ENCODE measurements at places on chromosomes 7 and 10.

DNA sequence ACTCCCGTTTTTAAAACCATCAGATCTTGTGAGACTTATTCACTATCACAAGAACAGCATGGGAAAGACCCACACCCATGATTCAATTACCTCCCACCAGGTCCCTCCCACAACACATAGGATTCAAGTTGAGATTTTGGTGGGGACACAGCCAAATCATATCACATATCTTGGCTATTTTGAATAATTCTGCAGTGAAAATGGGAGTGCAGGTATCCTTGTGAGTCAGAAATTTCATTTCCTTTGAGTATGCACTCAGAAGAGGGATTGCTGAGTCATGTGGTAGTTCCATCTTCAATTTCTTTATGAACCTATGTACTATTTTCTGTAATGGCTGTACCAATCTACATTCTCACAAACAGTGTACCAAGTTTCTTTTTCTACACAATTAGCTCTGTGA, 125.8 kb downstream of the ANKRD7 start:
- no peak for DNase-seq

DNA sequence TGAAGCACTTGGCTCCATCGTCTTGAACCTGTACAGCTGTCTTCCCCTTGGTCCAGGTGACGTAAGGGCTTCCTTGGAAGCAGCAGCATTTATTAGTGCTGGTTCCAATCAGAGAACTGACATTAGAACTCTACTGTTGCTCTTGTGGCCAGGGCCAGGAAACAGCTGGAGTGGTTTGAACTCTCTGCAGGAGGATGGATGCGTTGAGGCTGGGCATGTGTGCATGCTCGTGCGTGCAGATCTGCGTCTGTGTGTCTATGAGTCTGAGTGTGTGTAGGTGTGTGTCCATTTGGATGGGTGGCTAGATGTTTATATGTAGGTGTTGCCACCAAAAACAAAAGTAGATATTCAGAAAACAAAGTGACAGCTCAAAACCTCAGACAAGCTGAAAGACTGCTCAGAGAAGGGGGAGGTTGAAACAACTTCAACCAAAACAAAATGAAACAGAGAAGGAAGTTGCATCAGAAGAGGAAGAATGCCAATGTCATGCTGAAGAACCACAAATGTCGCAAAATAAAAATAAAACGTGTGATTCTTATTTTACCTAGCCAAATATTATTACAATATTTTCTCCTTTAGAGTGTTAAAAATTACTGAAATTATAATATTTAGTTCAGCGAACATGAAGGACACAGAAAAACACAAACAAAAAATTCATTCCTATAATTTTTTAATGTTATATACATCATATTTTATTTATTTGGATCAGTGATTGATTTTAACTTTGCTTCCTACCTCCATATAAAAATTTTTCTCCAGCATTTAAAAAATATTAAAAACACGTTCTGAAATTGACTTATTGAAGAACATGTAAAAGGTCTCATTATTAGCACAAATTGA, 96.1 kb upstream of the MKLN1 start:
- DNase-seq = no peak

DNA sequence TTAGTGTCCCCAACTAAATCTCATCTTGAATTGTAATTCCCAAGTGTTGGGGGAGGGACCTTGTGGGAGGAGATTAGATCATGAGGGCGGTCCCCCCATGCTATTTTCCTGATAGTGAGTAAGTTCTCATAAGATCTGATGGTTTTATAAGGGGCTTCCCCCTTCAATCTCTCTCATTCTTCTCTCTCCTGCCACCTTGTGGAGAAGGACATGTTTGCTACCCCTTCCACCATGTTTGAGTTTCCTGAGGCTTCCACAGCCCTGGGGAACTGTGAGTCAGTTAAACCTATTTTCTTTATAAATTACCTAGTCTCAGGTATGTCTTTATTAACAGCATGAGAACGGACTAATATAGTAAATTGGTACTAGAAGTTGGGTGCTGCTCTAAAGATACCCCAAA, 365.6 kb downstream of the ANKRD7 start:
- no peak for DNase-seq

DNA sequence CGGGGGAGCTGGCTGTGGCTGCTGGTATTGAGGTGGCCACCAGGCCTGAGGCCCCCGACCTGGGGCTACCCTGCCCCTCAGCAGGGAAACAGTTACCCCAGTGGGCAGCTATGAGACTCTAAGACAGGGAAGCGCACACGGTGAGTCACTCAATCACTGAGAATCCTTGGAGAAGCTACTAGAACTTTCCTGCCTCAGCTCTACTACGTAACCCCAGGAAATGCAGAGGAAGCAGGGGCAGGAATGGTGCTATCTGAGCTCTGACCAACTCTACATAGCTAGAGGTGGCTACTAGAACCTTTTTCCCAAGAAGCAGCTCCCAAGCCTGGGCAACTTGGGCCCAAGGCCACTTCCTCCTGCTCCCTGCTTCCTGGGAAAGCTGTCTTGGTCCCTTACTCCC, 11.8 kb downstream of the DNAJB12 start:
- no peak for DNase-seq

GRCh38 chr7:26630361-26630760, 234.0 kb downstream of the SKAP2 start:
- DNase-seq = no peak

DNA sequence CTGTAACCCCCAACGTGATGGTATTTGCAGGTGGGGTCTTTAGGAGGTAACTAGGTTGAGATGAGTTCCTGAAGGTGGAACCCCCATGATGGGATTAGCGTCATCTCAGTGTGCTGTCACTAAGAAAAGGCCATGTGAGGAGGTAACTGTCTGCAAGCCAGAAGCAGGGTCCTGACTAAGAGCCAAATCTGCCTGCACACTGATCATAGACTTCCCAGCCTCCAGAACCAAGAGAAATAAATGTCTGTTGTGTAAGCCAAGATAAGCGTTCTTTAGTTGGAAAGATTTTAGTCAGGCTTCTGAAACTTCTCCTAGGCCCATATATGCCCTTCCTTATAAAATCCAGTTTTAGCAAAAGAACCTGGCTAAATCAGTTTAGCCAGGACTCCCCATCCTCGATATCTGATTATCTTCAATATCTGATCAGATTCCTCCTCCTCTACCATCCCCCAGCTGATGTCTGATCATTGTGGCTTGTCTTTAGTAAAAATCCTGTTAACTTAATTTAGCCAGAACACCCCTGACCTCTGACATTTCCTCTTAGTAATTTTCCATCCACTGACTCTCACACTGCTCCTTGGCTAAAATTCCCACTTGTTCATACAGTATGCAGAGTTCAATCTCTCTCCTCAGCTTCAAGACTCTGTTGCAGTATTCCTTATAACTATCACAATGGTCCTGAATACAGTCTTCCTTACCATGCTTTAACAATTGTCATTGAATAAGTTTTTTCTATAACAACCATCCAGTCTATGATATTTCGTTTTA, 835.4 kb upstream of the PHF14 start:
- no peak for DNase-seq

DNA sequence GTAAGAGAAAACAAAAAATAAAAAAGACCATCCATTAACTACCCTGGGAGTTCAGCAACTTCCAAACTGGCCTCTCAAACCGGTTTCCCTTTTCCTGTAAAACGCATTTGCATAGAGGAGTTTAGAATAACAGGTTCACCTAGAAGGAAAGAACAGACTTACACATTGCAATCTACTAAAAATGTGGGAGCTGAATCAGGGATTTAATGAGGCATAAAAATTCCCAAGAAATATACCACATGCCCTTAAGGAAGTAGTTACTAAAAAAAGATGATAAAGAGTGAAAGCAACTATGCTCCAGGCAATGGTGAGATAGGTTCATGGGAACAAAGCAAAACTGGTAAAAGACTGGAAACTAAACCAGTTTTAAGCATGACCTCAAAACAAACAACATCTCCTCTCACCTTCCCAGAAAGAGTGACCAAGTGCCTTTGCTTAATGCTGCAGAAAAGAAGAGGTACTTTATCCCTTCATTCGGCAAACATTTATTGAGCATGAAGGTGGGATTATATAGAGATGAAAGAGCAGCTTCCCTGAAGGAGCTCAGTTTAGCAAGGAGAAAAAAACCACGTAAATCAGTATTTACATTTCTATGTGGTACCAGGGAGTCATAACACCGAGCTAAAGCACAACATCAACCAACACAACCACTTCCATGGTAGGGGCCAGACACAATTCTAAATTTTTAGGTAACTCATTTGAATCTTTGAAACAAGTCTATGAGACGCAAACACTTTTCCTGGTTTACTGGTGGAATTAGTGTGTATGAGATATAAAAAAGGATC, 152.8 kb downstream of the SGMS1 start:
- DNase-seq = no peak

GRCh38 chr7:47284691-47285635, 296.9 kb downstream of the TNS3 start:
- no peak for DNase-seq

GRCh38 chr7:3280445-3280844, 20.6 kb upstream of the SDK1 start:
- DNase-seq = no peak

- DNase-seq = no peak
Measured at GRCh38 chr7:8176370-8177081, 85.4 kb downstream of the ICA1 start.

- no peak for DNase-seq
Measured at GRCh38 chr10:78433076-78433595, 399.5 kb downstream of the RPS24 start.

- DNase-seq = no peak
Measured at GRCh38 chr7:129375141-129375938, 58.9 kb upstream of the STRIP2 start.

DNA sequence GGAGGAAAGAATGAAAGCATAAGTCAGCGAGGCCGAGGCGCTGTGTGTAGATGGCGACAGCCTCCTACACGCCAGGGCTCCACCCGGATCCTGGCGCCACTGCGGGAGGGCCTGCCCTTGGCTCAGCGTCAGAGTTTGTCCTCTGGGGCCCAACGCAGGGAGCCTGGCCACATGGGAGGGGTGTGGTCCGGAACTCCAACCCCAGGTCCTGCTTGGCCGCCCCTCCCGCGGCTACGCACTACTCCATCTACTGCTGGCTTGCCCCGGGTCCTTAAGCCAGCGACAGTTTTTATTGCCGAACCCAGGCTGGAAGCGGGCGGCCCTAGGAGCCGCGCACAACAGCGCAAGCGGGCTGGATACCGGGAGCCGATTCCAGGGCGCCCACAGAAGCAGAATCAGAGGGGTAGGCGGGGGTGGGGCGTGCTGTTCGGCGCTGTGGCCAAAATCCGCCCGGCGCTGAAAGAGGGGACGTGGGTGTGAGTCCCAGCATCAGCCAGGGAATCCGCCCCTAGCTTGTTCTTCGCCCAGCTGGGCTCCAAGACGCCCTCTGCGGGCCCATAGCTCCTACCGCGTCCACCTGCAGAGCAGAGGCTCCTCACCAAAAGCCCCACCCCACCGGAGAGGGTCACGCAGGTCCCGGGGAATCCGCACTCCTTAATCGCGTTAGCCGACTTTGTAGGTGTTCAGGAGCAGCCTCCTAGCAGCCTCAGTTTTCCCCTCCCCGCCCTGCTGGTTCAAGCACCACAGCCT, 4.5 kb downstream of the KAZALD1 start:
- peak; percentile 73 for DNase-seq

- no peak for DNase-seq
Measured at GRCh38 chr7:81491573-81491972, 278.3 kb downstream of the HGF start.

DNA sequence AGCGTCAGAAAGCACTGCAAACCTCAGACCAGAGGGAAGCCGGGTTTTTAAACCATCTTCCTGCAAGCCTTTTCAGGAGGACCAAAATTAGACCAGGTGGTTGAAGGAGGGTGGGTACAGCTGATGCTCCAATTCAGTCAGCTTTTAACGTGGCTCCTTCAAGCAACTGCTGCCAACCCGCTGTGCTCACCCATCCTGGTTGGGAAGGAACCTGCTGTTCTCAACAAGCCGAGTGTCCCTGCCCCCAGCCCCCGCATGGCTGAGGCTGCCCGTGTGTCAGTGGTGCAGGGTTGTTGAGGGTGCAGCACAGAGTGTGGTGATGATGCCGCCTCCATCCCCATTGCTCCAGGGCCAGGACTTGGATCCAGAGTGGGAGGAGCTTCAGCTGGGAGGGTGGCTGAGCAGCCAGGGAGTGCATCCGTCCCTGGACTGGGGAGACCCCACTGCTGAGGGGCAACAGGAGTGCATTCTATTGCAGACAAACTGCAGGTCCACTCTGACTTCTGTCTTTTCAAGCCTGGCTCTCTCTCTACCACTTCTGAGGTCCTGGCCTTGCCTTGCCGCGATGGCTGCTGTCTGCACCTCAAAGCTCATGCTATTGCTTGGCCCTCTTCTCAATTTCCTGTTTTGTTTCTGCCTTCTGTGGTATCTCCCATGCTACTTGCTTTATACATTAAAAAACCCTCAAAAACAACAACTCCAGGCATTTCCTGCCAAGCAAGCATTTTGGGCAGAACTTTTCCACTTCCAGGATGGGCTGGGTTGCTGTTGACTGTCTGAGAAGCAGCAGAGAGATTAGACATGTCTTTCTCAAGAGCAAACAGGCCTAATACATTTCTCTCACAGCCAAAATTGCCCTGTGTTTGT, 134.7 kb downstream of the DNAJB6 start:
- no peak for DNase-seq

- peak; percentile 31 for DNase-seq
Measured at GRCh38 chr7:103541026-103541425, 95.0 kb upstream of the SLC26A5 start.

GRCh38 chr10:11209830-11210181, 192.1 kb downstream of the CELF2 start:
- DNase-seq = no peak

DNA sequence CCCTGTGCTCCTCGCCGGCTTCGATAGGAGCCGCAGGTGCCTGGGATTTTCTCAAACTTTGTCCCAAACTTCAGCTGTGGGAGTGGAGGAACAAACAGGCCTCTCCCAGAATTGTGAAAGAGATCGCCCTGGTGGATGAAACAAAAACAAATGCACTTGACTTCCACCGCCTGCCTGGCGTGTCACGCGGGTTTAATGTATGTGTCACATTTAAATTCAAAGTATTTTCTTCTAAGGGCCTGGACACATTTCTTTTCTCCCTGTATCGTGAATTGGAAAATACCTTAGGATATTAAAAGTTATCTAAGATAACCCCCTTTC, 694 bp upstream of the WASL start:
- peak; percentile 52 for DNase-seq

- no peak for DNase-seq
Measured at GRCh38 chr7:136312592-136312991, 335.4 kb upstream of the MTPN start.

GRCh38 chr10:85977642-85978041, 389.0 kb downstream of the GRID1 start:
- no peak for DNase-seq

DNA sequence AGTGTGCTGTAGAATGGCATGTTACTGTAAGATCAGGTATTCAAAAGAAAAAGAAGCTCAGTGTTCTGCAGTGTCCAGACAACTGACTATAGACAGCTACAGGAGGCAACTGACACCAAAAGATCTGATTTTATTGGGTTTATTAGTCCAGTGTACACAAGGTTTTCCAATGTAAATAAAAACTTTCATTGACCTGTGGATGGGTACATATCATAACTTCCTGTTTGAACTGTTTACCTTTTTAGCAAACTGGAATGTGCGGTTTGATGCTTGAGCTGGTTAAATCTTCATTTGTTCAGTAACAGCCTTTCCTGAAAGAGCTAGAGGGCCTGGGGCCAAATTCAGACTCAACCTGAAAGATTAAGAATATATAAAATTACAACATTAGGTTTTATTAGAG, 172.6 kb upstream of the SP8 start:
- no peak for DNase-seq
